Stimulated activated CD8-positive, alpha-beta memory T cell treated with anti-CD3 and anti-CD28 coated beads, Interleukin-12 subunit alpha, Interleukin-12 subunit beta, amount 100 ng/mL, for 4 hours (primary cell): ENCODE measurements at places on chromosomes 5 and 9.

GRCh38 chr5:132677682-132678400 lies 4.1 kb downstream of the IL4 start:
- no peak for DNase-seq

DNA sequence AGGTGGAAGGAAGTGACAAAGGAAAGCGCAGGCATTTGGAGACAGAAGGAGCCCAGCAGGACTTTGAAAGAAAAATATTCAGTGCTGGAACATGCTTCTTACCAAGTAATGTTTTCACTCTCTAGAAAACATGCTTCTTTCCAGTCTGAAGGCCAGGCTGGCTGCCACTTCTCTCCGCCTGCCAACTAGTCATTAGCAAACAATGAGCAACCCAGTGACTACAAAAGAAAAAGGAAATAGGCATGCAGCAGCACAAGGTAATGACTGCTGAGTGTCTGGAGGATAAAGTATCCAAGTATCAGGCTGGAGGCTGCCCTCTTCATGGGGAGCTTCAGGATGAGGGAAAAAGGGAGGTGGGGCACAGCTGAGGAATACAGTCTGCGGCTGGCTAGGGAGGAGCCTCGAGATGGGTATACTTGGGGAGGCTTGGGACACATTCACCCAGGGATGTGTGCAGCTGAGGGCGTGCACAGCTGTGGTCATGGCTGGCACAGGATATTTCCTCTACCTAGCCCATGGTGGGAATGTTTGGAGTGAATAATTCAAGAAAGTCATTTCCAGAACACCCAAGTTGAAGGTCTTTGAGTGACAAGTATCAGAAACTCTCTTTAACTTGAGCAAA lies 161.5 kb upstream of the KIF2A start:
- no peak for DNase-seq

DNA sequence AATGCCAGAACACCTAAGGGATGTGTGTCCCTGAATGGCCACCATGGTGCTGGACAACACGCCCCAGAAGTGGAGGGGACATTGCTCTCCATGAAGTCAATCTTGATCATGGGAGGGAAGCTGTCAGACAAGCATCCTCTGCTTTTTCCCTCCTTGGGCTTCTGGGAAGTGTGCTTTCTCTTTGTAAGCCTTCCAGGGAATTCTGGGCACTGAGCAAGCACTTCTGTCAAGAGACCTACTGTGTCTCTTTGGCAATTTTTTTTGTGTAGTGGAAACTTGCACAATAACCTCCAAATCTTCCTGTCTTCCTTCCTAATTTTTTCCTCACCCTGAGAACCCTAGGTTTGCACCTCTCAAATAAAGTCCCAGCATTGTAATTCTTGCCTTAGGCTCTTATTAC lies 132.0 kb downstream of the SEC61B start:
- DNase-seq, result no peak

DNA sequence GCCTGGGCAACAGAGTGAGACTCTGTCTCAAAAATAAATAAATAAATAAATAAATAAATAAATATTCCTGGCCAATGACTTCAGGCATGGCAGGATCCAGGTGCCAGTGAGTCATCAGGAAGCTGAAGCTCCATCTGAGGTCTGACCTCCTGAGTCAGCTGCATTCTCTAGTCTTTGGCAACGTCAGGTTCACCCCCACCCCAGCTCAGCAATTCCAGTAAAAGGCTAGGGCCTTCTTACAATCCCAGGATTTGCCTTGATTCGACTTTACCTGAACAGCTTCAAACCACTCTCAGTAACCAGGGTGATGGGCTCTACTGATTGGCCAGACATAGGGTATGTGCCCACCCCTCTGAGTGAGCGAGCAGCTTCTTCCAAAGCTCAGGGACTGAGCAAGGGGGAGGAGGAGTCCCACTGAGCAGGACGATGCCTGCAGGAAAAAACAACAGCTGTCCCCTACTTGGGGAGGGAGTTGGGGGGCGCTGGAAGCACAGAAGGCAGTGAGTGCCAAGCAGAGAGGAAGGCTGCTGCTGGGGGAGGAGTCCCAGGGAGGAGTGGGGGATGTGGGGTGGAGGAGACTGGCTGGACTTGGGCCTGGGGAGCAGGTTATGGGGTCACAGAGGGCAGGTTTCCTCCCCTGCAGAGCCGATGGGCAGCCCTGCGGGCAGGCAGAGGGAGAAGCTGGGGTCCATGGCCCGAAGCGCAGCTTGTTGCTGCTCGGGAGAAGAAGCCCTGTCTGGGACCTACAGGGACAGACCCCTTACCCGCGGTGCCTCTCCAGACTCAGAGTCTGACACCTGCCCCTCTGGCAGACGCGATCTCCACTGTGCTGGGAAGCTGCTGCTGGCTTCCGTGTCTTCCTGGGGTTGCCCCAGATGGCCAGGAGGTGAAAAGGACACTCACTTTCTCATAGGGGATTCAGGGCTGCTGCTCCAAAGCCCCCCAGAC lies 25.9 kb upstream of the UNC5A start:
- no peak for DNase-seq

- no peak for DNase-seq
Measured at GRCh38 chr5:111942661-111943401, 185.8 kb upstream of the NREP start.

DNA sequence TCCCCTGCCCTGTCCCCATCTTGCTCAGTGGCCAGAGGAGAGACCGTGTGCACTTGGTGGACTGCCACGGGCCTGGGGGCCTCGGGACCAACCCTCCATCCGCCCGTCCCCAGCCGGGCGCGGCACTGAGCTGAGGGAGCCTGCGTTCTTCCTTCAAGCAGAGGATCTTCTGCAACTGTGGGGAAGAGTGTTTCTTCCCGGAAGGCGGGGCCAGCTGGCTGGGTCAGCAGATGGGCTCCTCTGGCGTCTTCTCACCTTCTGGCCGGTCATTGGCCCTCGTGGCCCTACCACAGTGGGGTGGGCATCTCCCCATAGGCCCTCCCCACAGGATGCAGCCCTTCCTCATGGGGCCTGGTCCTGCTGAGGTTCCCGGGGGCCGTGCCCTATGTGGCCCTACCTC lies 17.4 kb downstream of the RXRA start:
- DNase-seq, result no peak

GRCh38 chr5:89613222-89613956 lies 730.4 kb upstream of the MEF2C start:
- DNase-seq, result no peak

- DNase-seq, result no peak
Measured at GRCh38 chr5:71830681-71831539, 111.8 kb downstream of the CARTPT start.

DNA sequence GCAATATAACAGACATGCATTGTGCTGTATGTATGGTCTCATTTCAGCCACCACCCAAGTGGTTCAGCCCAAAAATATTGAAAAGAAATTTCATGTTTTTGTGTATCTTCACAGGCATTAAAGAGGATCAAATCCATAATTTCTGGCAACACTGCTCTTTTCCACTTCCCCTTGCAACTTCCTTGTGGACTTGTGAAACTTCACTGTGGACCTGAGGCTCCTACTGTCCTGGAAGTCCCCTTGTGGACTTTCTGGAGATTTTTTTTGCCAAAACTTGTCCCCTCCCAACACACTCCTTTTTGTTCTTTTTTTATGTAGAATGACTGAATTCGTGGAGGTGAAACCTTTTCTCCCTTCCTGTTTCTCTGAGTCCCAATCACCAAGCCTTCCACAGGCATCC lies 14.3 kb downstream of the OTULINL start:
- DNase-seq, result no peak

- no peak for DNase-seq
Measured at GRCh38 chr9:85156652-85157051, 487.1 kb downstream of the NTRK2 start.

DNA sequence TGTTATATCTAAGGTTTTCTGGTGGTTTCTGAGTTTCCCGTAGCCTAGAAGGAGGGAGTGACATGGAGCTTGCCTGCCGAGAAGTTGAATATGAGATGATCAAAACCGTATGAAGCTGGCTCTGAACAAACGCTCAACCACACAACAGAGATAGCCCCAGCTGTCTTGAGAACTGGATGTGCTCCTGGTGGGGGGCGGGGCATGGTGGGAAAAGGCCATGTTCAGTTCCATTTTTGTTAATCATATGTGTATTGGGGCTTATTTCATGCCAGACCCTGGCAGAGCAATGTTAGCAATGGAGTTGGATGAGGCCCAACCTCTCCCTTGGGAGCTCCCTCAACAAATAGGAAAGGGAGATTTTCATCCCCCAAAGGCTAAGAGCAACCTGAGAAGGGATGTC lies 4.8 kb downstream of the CCL19 start:
- no peak for DNase-seq

- no peak for DNase-seq
Measured at GRCh38 chr5:177973066-177973635, 22.9 kb downstream of the PROP1 start.

- DNase-seq, result no peak
Measured at GRCh38 chr5:81719743-81720345, 31.1 kb downstream of the SSBP2 start.

GRCh38 chr9:35792024-35792813 lies 828 bp downstream of the NPR2 start:
- no peak for DNase-seq

GRCh38 chr5:87735923-87736322 lies 323.2 kb upstream of the CCNH start:
- no peak for DNase-seq

GRCh38 chr5:159741829-159742322 lies 174.4 kb upstream of the ADRA1B start:
- no peak for DNase-seq

DNA sequence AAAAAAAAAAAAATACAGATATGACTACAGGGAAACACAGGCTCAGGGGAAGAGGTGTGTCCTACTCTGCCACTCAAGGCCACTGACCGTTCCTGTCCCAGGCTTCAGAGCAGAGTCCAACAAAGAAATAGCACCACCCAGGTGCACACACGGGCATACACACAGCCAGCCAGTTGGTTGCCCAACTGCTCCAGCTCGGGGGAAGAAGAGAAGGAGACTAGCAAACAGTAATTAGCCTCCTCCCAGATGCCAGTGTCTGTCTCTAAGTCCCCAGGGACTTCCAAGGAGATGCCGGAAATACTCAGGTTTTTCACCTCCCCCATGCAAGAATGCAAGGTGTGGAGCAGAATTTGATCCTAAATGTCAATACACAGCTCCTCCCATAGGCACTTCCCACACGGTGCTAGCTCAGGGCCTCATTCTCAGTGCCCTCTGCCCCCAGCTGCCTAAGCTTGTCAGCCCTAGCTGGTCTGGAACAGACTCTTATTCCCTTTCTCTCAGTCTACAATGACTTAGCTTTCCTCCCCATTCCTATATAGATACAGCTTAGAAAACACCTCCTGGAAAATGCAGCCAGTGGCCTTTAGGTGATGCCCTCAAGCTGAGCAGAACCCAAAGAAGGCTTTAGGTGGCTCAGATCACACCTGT lies 1.7 kb downstream of the MYORG start:
- no peak for DNase-seq

DNA sequence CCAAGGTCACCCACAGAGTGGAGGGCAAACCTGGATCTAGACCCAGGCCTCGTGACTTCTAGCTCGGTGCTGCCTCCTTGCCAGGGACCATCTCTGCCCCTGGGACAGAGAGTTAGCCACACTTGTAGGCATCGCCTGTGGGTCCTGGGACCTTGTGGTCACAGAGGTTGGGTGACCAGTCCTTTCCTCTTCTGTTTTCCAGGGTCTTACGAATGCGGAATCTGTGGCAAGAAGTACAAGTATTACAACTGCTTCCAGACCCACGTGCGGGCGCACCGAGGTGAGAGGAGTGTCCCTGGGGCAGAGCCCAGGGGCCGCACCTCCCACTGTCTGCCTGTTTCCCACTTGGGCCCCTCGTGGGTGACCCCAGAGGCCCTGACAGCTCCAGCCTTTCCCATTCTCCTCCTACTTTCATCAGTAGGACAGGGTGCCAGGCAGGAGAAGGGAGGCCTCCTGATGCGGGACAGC lies 76.3 kb downstream of the AMBP start:
- DNase-seq, result no peak

- DNase-seq, result no peak
Measured at GRCh38 chr5:143376911-143377813, 26.3 kb downstream of the NR3C1 start.

- no peak for DNase-seq
Measured at GRCh38 chr5:5586721-5587120, 164.2 kb downstream of the ICE1 start.

DNA sequence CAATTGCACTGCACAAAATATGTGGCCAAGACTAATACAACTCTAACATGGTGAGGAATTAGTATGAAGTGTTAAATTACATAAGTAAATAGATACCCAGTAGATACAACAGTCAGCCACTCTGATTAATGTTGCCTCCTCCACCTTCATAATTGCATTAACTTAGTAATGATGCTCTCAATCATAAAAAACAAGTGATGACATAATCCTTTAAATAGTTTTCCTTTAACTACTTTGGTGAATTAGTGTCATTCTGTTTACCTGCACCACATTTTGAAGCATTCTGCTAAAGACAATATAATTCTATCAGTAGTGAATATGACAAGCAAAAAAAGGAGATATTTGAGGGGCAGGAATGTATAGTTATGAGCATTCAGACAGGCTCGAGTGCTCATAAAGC lies 265.9 kb upstream of the SLC24A2 start:
- DNase-seq, result no peak

GRCh38 chr5:125261505-125262250 lies 515.2 kb upstream of the ZNF608 start:
- DNase-seq, result no peak

DNA sequence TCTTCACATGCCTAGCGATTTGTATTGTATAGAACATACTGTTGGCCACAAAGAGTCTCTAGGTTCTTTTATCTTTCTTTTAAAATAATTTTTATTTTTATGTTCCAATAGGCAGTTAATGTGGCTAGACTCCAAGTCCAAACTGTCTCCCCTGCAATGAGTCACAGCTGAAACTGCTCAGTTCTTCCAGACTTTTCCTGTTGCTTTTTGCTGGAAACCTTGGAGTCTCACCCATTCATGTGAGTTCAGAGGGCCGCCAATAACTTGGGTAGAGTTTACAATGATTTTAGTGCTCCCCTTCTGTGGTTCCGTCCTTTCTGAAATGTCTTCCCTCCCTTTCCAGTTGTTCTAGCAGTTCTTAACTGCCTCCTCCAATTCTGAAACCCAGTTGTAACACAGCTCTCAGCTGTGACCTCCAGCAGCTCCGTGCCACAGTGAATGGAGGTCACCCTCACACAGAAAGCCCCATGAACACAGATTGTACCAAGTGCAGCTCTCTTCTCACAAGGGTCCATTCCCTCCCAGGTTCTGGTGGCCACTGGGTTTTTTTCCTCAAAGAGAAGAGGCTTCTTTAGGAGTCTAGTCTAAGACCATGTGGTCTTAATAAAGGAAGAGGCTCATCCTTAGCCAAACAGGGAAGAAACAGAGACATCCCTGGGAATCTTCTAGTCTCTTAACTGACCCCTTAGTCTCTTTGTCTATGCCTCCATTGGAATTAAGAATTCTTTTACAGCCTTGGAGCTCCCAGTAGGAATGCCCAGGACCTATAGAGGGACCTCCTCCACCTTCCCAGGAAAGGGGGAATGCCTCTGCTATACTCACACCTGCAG lies 198.5 kb downstream of the SPOCK1 start:
- DNase-seq, result no peak

- no peak for DNase-seq
Measured at GRCh38 chr5:54753034-54753433, 232.4 kb downstream of the ESM1 start.
